Stimulated activated CD8-positive, alpha-beta memory T cell treated with anti-CD3 and anti-CD28 coated beads, Interleukin-4, amount 100 ng/mL, for 24 hours (primary cell): ENCODE measurements at places on chromosomes 11 and 22.

DNA sequence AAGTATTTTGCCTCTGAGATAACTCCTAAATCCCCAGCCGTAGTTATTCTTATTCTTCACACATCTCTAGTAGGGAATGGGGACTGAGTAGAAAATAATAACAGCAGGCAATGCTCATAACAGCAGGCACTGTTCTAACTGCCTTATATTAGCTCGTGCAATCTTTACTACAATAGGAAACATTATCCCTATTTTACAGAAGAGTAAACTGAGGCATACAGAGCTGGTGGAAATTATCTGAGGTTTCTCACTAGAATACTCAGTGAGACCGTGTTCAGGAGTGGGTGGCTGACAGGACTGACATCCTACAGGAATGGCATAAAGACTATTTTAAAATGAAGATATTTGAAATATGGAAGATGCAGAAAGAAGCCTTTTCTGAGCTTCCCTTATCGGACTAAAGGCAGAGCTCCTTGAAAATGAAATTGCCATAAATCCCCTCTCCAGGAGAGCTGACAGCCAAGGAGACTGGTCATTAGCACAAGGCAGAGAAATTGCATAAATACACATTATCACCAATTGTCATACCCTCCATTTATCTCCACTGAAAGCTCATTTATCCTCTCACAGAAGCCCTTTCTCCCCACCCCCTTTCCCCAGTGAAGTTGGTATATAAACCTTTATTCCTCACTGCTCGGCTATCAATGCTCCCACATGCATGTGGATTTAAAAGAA lies 93.9 kb downstream of the RASSF10 start:
- no peak for DNase-seq

DNA sequence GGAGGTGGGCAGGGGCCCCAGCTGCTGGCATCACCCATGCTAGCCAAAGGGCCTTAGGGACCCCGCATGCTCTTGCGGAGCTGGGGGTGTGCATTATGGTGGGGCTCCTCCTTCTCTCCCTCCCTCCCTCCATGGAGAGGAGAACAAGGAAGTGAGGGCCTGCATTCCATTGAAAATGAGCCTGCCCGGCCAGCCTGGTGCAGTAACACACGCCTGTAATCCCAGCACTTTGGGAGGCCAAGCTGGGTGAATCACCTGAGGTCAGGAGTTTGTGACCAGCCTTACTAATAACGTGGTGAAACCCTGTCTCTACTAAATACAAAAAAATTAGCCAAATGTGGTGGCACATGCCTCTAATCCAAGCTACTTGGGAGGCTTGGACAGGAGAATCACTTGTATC lies 22.4 kb downstream of the SNAP29 start:
- no peak for DNase-seq

GRCh38 chr11:126403022-126403581 lies 47.6 kb downstream of the ST3GAL4 start:
- no peak for DNase-seq

DNA sequence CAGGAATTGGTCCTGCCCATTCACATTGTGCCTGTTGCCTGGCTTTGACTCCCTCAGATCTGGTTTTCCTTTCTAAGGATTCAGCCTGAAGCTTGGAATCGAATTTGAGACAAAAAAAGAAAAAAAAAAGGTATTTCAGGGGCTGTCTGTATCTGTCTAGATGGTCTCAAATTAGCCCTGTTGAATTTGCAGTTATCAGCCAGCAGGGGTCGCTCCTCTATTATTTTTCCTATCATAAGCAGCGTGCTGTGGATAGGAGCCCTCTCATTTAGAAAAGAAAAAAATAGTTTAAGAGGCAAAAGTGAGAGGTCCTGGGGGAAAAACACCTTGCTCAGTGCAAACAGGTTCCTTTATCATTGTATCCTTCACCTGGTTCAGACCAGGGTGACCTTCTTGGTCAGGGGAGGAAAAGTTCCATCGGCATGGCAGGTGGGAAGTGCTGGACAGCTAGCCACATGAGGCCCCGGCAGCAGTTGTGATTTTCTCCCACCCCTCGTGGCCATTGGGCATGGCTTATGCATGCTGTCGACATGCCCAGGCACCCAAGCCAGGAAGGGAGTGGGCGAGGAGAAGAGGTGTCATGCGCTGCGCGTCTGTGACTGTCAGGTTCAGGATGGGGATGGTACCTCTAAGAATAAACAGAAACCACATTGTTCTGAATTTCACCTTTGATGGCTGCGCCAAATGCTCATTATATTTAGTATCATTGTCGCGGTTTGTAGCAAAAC lies 13.1 kb downstream of the OR5AK2 start:
- DNase-seq, result no peak

GRCh38 chr11:27413218-27413617 lies 50.2 kb upstream of the CCDC34 start:
- DNase-seq, result no peak

DNA sequence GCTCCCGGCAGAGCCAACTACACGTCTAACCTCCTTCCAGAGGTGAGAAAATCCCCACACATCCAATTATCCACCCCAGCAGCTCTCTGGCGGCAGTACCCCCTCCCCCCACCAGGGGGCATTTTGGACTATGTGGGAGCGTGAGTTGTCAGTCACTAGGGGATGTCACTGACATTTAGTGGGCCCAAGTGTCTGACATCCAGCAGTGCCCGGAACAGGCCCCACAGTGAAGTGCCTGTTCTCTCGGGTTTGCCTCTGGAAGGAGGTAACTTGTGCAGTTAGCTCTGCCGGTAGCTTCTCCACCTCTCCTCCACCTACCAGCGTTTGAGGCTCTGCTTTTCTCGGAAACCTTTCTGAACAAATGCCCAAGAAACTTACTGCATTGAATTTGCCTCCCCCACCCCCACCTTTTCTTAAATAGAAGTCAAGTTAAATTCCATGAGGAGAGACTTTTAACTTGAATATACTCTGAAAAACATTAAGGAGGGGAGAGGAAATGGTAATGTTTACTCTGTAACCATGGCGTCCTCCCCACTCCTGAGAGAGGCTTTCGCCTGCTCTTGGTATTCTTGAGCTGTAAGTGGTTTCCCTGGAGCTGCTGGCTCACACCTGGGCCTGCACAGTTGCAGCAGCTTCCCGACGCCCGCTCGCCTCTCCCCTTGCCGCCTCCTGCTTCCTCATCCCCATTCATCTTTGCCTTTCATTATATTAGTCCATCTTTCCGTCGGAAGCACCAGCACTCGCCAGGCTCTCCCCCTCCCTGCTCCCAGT lies 112.8 kb downstream of the WNT7B start:
- DNase-seq, result peak; percentile 68

- no peak for DNase-seq
Observed at GRCh38 chr11:119300198-119300964, 16.5 kb downstream of the MCAM start.

GRCh38 chr22:23237201-23237798 lies 57.0 kb downstream of the BCR start:
- DNase-seq, result no peak

- DNase-seq, result no peak
Observed at GRCh38 chr11:45713573-45713972, 48.2 kb upstream of the CHST1 start.

- no peak for DNase-seq
Observed at GRCh38 chr22:39177456-39177775, 24.9 kb upstream of the CBX7 start.

DNA sequence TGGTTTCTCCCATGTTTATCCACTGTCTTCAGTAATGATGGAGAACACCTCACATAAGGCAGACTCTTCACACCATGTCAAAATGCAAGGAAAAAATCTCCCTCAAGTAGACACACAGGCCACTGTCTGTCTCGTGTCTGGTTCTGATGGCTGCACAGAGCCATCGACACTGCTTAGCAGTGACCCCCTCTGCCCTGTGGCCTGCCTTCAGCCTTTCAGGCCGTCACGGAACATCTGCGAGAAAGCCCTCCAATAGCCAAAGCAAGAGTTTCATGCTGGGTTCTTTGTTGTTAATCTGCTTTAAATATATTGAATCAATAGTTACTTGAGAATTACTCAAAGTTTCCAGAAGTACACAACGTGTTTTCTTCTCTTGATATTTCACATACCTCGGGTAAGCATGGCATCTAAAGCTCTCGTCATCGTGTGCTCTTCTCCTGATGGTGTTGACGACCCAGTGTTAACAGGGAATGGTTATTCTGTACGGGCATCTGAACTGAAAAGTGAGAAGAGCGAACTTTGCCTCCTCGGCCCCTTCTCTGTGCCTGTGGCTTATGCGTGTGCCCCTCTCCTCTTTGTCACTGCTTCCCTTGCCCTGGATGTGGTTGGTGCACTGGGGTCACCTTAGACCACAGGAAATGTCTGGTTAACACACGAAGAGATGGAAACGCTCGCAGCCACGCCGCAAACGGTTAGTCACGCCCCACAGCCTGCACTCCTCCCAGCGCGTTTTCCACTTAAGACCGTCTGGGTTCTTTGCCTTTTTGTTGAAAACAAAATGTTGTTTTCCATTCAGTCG lies 33.4 kb upstream of the CTTN start:
- DNase-seq, result peak; percentile 68

DNA sequence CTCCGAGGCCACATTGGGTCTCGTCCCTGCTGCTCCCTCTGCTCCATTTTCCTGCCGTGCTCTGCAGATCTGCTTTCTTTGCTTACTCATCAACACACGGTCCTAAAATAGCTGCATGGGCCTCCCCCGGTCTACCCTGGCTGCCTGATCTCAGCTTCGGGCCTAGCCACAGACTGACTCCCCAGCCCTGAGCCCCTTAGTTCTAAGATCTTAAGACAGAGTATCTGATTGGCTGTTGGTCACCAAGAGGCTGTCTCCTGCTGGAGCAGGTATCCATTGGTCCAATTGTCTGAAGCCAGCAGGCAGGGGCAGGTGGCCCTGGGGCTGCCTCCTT lies 53.7 kb upstream of the NECTIN1 start:
- DNase-seq, result no peak

DNA sequence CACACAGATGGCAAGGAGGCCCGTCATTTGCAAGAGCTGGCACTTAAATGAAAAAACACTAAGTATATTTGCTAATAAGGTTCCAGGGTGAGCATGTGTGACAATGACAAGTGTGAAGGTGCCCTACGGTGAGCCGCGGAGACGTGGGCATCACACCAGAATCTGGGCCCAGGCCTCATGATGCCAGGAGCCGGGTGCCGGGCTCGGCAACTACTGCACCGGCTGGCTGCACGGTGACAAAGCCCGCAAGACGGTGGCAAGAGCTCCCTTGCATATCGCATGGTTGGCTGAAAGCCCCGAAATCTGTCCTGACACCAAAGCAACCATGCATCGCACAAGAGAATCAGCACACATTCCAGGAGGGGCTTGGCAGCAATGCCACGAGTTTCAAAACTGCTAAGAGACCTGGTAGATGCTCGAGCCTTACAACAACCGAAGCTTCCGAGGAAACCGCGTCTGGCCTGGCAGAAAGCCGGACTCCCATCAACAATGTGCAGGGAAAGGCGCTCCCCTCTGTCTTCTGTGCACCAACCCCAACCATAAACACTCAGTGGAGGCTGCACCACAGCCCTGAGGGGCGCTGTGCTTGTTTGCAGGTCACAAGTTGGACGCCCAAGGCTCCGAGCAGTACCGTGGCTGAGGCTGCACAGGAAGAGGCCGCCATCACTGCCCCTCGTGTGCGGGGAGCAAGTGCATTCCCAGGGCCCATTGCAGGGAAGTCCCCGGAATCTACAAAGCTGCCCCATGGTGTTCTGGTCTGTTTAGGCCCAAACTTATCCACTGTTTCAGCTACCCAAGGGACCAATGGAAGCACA lies 339.7 kb downstream of the CTTN start:
- no peak for DNase-seq

DNA sequence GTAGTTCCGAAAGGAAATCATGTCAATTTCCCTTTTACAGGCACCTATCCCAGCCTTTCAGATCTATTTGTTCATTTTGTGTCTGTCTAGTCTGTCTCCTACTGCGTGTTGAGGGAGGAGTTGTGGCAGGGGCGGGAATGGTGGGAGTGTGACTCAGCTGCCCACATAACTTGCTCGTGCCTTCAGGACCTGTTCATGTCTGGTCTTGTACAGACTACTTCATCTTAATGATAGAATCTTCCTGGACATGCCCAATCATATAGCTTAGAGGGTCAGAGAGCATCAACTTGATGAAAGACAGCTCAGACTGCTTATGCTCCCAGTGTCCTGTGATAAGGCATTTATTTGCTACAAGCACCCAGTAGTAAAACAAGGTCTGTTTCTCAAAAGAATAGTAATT lies 61.0 kb upstream of the BIRC3 start:
- no peak for DNase-seq

GRCh38 chr22:49574881-49575702 lies 252.6 kb downstream of the BRD1 start:
- DNase-seq, result no peak

- DNase-seq, result no peak
Observed at GRCh38 chr11:2012440-2012839, 14.8 kb upstream of the H19 start.

GRCh38 chr11:112128483-112129121 lies 35.3 kb downstream of the IL18 start:
- DNase-seq, result no peak

DNA sequence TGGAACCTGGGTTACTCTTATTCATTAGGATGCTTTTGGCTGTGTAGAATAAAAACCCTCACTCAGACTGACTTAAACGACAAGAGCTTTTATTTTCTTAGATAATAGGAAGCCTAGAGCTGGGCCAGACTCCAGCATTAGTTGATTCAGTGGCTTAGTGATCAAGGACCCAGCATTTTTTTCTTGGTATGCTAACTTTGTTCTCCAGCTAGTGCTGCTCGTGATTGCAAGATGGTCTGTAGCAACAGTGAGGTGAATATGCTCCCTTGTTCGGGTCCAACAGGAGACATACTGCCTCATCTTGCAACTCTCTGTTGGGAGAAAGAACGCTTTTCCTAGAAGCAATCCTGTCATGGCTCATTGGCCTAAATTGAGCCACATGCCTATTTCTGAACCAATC lies 33.4 kb downstream of the INSC start:
- DNase-seq, result no peak

GRCh38 chr22:41217553-41218157 lies 12.5 kb downstream of the L3MBTL2 start:
- no peak for DNase-seq

- no peak for DNase-seq
Observed at GRCh38 chr11:90251599-90251998, 28.8 kb upstream of the CHORDC1 start.

- DNase-seq, result no peak
Observed at GRCh38 chr11:7251836-7252682, at the start of gene SYT9. SYT9 (plus strand) TSS chr11:7251904; CDS start chr11:7252187, 283 bp downstream.

- no peak for DNase-seq
Observed at GRCh38 chr22:37487129-37487528, 945 bp upstream of the MFNG start.

GRCh38 chr22:49188091-49188490 lies 639.6 kb downstream of the BRD1 start:
- no peak for DNase-seq

- DNase-seq, result no peak
Observed at GRCh38 chr11:26243426-26243825, 88.5 kb upstream of the ANO3 start.

DNA sequence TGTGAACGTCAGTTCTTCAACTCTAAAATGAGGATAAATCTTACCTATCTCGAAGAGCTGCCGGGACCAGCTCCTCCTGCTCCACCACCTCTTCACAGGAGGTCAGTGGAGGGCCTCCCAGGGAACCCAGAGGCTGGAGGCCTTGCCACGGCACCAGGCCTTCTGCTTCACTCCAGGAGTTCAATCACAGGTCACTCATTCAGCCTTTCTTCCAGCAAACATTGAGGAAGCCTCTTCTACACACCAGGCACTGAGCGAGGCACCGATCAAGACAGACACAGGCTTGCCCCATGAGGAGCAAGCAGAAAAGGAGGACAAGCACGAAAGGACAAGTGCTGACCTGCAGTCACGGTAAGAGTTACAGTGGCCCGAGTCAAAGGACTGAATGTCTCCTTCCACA lies 64.8 kb upstream of the WNT11 start:
- no peak for DNase-seq

GRCh38 chr11:78229106-78229505 lies 40.4 kb downstream of the USP35 start:
- DNase-seq, result no peak
